ENCODE measurements at places on chromosomes 5 and 9.

DNA sequence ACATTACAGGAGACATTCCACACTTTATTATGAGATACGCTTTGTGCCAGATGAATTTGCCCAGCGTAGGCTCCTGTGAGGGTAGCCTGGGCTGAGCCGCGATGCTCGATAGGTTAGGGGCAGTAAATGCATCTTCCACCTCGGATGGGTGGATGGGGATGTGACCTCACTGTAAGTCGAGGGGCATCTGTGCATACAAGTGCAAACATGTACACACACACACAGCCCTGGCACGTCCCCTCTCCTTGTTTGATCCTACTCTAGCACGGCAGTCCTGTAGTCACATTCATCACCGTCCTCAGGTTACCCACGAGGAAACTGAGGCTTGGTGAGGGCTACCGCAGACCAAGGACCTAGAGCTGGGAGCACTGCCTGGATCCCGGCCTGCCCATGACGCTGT is 166.8 kb downstream of the COL23A1 start:
- DNase-seq, result no peak

DNA sequence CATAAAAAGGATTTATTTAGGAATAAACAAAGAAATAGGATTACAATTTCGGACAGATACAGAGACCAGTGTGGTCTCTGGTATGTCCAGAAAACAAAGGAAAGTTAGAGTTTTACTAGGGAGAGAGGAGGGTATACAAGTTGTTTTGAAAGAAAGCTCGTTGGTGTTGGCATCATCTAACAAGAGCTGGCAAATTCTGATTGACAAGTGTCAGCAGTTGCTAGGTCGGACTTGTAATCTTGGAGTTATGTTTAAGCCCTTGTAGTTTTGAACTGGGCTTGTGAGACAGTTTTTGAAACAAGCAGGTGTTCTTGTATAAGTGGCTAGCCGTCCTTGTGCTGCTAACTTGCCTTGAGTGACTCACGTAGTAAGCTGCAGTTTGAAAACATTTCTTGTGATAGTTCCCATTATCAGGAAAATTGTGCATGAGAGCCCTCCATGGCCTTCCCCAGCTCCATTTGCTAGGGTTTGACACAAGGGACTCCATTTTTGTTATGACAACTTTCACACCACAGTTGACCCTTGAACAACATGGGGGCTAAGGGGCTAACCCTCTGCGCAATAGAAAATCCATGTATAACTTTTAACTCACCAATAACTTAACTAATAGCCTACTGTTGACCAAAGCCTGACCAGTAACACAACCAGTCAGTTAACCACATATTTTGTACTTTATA is 48.1 kb downstream of the ZNF622 start:
- DNase-seq, result no peak

DNA sequence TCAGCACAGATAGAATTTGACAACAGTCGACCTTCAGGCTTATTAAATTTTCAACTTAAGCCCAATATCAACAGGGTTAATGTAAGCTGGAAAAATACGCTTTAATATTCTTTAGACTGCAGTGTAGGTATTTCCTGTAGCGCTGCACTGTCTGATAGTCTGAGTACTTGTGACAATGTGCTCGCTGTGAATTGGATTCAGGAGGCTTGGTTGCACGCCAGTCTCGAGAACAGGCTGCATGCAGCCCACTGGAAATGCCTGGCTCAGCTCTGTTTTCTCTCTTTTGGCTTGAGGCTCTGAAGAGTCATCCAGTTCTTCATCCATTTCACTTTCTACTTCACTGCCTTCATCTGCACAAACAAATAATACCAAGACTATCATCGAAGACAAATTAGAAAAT is 300.9 kb downstream of the RFX3 start:
- no peak for DNase-seq

DNA sequence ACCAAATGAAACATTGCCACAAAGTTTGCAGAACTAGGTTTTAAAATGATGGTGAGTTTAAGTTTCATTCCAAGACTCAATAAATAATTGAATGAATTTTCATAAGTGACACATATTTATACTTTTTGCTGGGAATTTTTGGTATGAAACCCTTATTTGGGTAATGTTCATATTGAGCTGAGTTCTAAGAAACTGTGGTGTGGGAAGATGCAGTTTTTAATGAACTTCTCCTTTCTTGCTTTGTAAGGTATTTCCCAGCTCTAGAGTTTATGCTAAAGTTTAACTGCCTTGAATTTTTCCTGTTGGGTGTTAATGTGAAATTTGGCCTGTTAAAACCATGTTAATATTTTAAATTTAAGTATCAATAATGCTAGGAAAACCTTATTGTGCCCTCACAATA is 15.1 kb downstream of the RABGAP1 start:
- DNase-seq, result no peak

DNA sequence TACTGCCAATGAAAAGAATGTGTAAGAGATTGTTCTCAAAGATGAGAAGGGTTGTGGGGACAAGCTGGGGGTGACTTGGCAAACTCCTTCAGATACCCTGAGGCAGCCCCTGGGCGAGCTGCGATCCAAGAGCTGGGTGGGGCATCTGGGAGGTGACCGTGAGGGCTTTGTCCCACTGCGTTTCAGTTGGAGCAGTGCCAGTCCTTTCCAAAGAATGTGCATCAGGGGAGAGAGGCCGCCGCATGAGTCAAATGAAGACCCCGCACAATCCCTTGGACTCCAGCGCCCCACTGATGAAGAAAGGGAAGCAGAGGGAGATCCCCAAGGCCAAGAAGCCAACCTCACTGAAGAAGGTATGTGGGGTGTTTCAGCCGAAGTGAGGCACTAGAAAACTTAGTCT is 28.4 kb downstream of the SECISBP2 start:
- no peak for DNase-seq

GRCh38 chr5:142777099-142777498 is 6.9 kb downstream of the ARHGAP26 start:
- no peak for DNase-seq

- no peak for DNase-seq
Observed at GRCh38 chr5:133487093-133487492, 125.2 kb downstream of the FSTL4 start.

DNA sequence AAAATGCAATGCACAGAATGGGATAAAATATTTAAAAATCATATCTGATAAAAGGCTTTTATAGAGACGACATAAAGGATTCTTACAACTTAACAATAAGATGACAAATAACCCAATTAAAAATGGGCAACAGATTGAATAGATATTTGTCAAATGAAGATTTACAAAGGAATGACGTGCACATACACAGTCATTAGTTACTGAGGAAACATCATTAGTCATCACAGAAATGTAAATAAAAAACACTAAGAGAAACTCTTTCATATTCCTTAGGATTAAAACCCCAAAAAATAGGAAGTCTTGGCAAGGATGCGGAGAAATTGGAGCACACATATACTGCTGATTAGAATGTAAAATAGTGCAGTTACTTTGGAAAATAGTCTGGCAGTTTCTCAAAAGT is 1886.0 kb upstream of the CDH6 start:
- no peak for DNase-seq

DNA sequence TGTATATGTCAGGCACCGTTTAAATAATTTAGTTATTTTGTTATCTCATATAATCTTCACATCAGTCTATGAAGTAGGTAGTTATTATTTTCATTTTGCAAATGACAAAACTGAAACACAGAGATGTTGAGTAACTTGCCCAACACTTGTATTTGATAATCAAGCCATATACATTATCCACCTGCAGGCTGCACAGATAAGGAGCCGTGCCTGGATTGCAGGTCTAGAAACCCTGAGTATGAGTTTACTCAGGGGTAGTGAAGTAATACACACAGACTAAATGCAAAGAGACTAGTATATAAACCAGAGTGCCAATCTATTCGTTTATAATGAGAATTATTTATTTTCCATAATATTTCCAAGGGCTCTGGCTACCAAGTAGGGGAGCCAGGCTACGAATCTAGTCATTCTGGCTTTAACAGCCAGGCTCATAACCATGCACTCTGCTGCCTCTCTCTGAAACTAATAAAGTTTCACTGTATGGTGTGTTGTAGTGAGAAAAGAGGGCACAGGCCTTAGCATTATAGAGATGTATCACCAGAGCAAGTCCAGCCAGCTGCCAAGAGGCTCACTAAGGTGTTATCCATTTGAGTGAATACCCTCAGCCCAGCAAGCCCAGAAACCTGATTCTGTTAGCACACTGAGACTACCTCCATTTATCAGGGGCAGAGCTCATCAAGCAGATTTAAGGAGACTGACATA is 4.5 kb downstream of the HEMGN start:
- no peak for DNase-seq

- DNase-seq, result no peak
Observed at GRCh38 chr9:133533857-133534256, 647 bp upstream of the ADAMTSL2 start.

DNA sequence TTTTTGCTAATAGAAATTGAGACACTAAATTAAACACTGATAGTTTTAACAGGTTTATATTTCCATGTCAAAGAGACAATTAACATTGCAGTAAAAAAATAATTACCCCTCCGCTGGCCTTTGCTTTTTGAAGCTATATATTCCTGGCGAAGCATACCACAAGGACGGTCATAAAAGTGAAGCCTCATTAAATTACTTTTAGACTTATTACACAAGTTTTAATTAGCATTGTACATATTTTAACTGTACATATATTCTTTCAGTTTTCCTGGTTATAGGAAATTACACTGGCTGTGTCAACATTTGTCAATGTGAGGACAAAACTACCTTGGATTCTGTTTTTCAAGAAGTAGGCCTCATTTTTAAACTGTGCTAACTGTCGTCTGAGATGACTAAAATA is 1.2 kb downstream of the CDKN2A start:
- no peak for DNase-seq

DNA sequence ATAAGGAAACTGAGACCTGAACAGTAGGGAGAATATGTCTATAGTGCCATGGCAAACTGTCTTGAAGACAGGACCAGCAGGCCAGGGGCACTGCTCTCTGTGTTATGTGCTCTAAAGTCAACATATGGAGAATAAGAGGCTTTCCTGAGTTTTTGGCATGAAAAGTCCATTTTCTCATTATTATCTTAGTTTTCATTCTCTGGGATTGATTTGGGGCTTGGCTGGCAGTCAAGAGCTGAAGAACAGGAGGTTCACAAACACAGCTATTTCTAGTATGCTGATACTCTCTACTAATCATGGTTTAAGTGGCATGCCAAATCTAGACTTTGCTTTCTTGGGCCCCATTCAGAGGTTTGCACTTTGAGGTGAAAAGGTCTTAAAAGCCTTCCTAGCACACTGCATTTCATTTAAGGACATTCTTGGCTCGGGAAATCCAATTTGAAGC is 404.4 kb downstream of the ZNF608 start:
- DNase-seq, result no peak

DNA sequence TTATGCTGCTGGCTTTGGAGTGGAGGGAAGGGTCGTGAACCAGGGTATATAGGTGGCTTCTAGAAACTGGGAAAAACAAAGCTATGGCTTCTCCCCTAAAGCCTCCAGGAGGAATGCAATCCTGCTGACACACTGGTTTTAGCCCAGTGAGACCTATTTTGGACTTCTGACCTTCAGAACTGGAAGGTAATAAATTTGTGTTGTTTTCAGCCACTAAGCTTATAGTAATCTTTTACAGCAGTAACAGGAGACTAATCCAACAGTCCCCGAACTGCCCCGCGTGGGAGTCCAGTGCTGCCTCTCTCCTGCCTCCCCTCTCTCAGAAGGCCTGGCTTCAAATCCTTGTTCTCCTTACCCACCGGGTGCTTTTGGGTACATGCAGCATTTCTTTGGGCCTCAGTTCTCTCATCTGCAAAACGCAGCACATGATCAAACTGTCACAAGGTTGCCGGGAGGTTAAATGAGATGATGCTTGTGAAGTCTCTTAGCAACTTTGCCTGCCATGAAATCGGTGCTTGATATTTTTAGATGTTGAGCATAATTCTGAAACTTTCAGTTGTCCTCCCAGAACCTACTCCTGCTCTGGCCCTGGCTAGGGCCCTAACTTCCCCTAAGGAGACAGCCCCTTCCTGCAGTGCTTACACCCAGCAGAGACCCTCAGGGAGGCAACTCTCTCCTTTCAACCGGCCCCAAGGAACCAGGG is 127.3 kb upstream of the BOD1 start:
- DNase-seq, result no peak

- DNase-seq, result no peak
Observed at GRCh38 chr5:151637676-151638075, 46.5 kb upstream of the FAT2 start.

- no peak for DNase-seq
Observed at GRCh38 chr9:96004379-96004778, 128.9 kb downstream of the ERCC6L2 start.
